ENCODE measurements at places on chromosomes 7 and 10. TPM values are rescaled to one million over a fixed set of nuclear protein-coding genes. Genes with fewer than 3 reads are reported as not detected.

The WASHC2A gene
- 24.5 TPM for total RNA-seq

The UTF1 gene
- not detected for total RNA-seq

The ANKRD26 gene
- total RNA-seq, result 4.6 TPM

The KCNMA1 gene
- 38.5 TPM for total RNA-seq

The GFRA1 gene
- total RNA-seq, result 0.18 TPM

The CAV1 gene
- total RNA-seq, result 856 TPM

The RSPH10B2 gene
- total RNA-seq, result not detected

The GSTO2 gene
- total RNA-seq, result 7.1 TPM

The OR13A1 gene
- total RNA-seq, result not detected

The FANK1 gene
- 0.71 TPM for total RNA-seq

The IMPDH1 gene
- 101 TPM for total RNA-seq

The HMX2 gene
- total RNA-seq, result not detected

The GJD4 gene
- not detected for total RNA-seq

The SAMD8 gene
- total RNA-seq, result 23.7 TPM

The VSIR gene
- total RNA-seq, result 21.6 TPM

The DGKI gene
- total RNA-seq, result 0.89 TPM

The TSC22D4 gene
- total RNA-seq, result 55.9 TPM

The PTEN gene
- total RNA-seq, result 40.9 TPM

The CD36 gene
- not detected for total RNA-seq

The C7orf57 gene
- total RNA-seq, result 0.18 TPM

The BLNK gene
- total RNA-seq, result not detected

The DRGX gene
- total RNA-seq, result not detected

The NEUROG3 gene
- total RNA-seq, result not detected

The GPR15LG gene
- total RNA-seq, result not detected

The CUZD1 gene
- total RNA-seq, result 0.29 TPM

The SPDYE5 gene
- not detected for total RNA-seq

The SBDS gene
- 95.9 TPM for total RNA-seq

The JCAD gene
- 1.2 TPM for total RNA-seq

The ASIC3 gene
- not detected for total RNA-seq

The CDC14C gene
- total RNA-seq, result not detected

The FGF8 gene
- not detected for total RNA-seq

The CLRN3 gene
- total RNA-seq, result not detected

The CTTNBP2 gene
- total RNA-seq, result 0.18 TPM

Data from myometrial cell (primary cell).